ENCODE measurements at places on chromosomes 3 and 15.

- no peak for DNase-seq
Measured at GRCh38 chr3:97994328-97994945, 22.2 kb upstream of the RIOX2 start.

- peak; percentile 69 for DNase-seq
Measured at GRCh38 chr15:75201616-75202250, at the start of gene C15orf39. TSS of gene C15orf39 (plus strand) at chr15:75201882. CDS start at chr15:75206049, 4,167 bp downstream.

DNA sequence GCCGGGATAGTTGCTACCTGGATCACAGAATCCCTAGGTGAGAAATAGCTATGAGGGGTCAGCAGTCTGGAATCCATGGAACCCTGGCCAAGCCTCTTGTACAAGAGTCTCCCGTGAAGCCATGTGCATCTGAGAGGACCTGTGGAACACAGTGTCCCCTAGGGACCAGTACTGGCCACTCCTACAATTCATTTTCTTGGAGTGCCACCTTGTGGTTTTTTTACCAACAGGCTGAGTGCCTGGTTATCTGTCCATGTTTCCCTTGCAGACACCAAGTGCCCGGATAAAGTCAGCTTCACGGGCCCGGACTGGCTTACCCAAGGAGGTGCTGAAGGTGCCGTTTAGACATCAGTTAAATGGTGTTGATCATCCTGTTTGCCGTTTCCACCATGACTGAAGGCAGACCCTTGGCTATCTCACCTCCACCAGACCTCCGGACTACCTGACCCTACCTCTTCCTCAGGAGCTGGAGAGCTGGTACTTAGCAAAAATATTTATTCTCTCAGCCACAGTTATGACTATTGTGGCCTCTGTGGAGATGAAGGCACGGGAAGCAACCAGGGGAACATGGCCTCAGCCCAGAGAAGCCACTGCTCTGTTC lies 93.9 kb downstream of the RBPMS2 start:
- no peak for DNase-seq

GRCh38 chr3:185715091-185715490 lies 109.8 kb downstream of the IGF2BP2 start:
- DNase-seq, result no peak

- DNase-seq, result no peak
Measured at GRCh38 chr3:43707266-43707665, 16.5 kb downstream of the ABHD5 start.

DNA sequence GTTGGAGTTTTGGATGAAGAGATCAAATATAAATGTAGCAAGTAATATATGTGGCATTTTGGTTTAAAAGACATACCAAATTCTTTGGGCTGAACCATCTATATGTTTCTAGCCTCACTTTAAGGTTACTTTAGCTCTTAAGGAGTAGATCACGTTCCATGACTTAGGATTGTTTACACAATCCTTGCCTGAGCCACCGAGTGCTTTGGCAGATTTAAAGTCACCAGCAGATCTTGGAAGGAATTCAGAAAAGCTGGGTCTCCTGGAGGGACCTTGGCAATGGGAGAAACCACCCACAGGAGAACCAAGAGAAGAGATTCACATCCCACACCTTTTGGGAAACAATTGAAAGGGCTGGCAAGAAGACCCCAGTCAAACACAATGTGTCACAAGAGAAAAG lies 54.5 kb downstream of the TM4SF18 start:
- DNase-seq, result no peak

DNA sequence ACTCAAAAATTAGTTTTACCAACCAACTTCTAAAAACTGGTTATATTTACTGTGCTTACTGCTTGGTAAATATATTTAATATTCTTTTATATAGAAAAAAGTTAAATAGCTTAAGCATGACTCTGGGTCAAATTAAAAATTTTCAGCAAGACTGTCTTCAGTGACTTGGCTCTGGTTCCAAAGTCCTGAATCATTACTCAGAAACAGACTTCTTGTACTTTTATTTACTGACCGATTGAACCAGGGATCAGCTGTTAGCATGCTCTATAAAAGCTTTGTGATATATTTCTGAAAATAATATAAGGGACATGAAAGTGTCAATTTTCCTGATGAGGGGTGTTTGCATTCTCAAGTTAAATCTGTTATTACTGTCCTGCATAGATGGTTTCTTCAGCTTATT lies 164.3 kb downstream of the MCTP2 start:
- no peak for DNase-seq

DNA sequence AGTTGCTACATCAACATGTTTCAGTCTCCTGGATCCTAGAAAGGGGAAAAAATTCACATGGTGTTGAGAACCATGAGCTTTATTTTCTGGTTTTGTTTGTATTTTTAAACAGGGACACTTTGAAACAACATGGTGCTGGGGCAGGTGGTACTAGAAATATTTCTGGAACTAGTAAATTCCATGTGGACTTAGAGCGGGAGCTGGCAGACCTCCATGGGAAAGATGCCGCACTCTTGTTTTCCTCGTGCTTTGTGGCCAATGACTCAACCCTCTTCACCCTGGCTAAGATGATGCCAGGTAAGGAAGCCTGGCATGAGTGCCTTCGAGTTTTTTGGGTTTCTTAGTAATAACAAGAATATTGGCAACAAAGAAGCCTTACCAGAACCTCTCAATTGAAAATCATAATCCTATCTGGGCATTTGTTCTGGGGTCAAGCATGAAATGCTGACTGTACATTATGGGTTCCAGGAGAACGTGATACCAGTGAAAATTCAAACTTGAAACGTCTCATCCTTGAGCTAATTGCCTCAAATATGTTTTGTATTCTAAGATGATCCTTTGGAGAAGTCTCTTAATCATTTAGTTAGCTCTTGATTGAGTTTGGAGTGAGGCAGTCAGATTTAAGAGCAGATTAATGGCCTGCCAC lies 7.9 kb downstream of the ALAS1 start:
- DNase-seq, result no peak

GRCh38 chr3:147373301-147373700 lies 33.0 kb downstream of the ZIC4 start:
- no peak for DNase-seq

DNA sequence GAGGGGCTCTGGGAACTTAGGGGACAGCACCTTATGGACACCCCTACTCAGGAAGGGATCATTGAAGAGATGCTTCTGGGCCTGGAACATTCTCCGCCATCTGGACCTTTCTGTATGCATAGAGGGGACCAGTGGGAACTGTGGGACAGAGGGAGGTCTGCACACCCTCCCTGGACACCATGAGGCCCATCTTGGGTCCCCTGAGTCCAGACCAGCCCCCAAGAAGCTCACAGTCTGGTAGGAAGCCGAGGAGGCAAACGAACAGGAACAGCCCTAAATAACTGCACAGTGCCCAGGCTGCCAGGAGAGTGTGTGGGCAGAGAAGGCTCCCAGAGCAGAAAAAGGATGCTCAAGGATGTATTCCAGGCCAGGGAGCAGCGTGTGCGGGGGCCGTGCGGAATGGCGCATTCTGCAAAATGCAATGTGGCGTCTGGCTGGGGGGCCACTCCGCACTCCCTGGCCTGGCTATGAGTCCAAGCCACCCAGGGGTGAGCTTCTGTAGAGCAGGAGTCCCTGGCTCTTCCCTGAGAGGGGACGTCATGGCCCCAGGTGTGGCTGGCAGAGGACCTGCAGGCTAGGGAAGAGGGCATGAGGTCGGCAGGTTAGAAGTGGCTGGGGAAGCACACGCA lies 24.5 kb upstream of the KLF13 start:
- DNase-seq, result no peak

GRCh38 chr3:109853077-109853731 lies 515.9 kb upstream of the DPPA4 start:
- DNase-seq, result no peak

- no peak for DNase-seq
Measured at GRCh38 chr3:40162616-40163015, 146.9 kb upstream of the EIF1B start.

DNA sequence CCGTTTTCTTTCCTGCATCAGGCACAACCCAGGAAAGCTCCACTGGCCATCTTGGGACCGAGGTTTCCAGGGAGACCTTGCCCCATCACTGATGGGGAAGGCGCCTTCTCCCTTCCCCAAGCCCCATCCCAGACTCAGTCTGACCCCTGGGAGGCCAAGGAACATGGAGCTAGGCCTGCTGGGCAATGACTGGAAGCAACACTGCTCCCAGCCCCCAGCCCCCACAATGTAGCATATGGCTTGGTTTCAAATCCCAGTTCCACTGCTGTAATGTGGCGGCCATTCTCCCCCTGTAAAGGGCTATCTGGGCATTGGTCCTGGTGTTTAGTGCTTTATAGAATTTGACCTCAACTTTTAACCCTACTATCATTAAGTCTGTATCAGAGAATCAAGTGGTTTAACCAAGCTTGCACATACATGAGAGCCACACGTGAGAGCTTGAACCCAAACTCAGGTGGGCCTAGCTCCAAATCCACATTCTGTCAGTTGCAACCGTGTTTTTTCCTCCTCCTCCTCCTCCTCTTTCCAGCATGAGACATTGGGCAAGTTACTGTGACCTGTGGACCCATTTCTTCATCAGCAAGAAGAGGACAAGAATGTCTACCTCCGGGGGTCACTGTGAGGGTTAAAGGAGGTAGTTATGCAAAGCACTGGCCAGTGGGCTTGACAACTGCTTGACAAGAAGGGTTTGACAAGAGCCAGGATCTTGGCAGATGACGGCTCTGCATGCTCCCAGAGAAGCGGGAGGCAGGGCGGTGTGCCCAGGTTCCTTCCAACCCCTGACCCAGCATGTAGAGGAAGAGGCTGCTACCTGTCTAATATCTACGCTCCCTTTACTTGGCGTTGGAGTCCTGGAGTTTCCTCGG lies 37.4 kb downstream of the KLHL25 start:
- DNase-seq, result no peak

DNA sequence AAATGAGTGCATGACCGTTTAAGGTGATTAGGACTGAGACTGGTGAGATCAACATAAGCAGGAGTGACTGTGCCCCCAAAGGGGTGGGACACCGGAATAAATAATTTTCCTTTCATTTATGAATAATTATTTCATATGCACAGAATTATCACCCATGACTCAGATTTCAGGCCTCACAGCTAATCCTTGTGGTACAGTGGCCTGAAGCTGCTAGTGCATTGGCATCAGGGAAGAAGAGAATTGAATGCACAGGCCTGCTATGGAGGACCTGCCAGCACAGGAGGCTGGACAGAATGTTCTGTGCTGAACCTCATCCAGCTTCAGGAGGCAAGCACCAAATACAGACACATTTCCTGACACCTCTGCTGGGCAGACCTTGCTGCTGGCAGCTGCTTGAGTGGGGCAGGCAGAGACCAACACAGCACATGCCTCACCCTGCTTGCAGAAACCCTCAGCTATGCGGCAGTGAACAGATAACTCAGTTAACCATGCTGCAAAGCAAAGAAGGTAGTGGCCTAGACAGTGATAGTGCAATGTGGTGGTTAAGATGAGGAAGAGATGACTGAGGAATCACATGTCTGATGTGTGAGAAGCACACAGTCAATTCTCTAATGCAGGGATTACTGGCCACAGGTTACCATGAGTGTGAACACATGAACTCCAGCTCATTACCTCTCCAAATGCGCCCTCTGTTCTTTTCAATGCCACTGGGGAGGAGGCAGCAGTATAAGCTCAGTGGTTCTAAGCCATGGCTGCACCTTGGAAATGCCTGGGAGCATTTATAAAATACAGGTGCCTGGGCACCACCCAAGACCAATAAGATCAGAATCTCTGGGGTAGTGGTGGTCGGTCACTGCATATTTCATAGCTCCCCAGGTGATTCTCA lies 68.1 kb upstream of the SCN5A start:
- no peak for DNase-seq

DNA sequence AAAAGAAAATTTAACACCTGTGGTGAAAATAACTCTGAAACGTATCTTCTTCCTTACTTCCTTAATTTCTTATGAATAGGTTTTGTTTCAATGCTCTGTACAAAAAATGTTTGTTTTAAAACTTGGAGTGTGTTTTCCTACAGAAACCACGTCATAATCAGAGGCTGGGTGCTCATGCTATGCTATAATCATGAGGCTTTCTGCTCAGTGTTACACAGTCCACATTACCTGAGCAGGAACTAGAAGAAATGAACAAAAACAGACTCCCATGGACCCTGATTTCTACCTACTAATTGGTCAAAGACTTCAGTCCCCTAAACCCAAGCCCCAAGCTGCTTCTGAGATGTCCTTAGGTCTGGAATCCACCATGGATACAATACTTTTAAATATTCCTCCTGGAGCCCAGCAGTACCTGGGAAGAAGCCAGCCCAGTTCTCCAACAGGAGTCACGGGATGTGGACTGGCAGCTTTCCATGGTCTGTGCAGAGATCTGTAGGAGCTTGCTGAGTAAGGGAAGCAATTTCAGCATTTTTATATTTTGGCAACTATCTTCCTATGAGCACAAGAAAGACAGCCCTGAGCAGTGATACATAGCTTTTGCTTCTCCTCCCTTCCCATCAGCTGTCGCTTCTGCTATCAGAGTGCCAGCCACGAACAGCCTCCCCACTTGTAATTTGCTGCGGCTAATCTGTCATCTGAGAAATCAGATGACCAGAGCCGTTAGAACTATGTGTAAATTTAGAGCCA lies 65.6 kb downstream of the WDR72 start:
- DNase-seq, result no peak

GRCh38 chr3:134277066-134277660 lies 26.5 kb upstream of the RYK start:
- DNase-seq, result no peak

DNA sequence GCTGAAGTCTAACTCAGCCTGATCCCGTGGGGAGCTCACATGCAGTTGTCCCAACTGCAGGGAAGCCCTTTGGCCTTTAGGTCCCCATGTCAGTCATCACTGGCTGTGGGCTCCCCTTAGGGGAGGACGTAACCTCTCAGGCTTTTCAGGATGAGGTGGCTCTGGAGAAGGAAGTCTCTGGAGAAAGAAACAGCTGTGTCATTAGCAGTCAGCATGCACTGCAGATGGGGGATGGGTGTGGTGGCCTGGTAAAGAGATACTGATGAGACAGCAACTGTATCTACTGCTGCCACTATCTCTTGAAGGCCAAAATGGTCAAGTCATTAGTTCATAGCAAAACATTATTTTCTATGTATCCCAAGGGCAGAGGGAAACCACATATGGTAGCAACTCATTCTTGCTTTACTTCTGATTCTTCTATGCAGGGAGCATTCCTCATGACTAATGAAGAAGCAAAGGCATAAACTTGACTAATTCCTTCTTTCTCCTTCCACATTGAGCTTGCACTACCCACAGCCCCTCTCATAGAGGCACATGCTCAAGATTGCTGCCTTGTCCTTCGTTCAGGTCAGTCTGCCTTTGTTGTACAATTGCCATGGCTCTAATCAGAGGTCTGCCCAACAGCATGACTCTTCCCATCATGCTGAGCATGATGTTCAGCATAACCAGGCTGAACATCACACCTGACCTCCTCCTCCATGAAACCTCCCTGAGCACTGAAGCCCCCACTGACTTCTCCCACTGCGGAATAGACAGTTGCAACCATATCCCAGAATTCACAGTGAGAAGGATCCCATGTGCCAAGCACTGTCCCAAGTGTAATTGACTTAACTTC lies 47.8 kb upstream of the TMEM158 start:
- DNase-seq, result no peak

All from activated T-cell treated with anti-CD3 and anti-CD28 coated beads for 24 hours (primary cell).